ENCODE measurements at places on chromosomes 7 and 10. TPM values are rescaled to one million over a fixed set of nuclear protein-coding genes. Genes with fewer than 3 reads are reported as not detected.
A peak's percentile ranks its signal among the peaks of the same experiment; 100 is the strongest.

The NPC1L1 gene
- 0.28 TPM for total RNA-seq

The NODAL gene
- total RNA-seq, result not detected

The ZNF32 gene
- 50.7 TPM for total RNA-seq

The DLX5 gene
- 0.77 TPM for total RNA-seq

The STAG3 gene
- total RNA-seq, result 2.0 TPM

The PARP12 gene
- total RNA-seq, result 23.4 TPM

The ZNF22 gene
- 38.0 TPM for total RNA-seq

The HNRNPF gene
- total RNA-seq, result 100 TPM

The RBP3 gene
- total RNA-seq, result not detected

The ZNF518A gene
- total RNA-seq, result 31.7 TPM

The LRRC4 gene
- 16.7 TPM for total RNA-seq

DNA sequence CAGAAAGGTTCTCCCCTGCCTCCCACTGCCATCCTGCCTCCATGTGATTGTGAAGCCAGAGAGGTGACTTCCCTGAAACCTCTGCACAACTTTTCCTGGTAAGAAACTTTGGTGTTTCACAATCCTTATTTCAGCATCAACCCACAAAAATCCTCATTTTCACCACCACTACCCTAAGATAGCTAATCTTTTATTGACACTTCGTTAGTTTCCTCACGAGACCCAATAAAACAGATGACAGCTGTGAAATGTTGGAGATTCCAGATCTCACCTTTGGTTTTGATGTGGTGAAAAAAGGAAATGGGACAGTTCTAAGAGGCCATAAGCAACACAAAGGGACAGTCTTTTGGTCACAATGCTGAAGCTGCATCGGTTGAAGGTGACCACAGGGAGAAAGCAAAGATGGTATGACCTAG is 59.9 kb upstream of the TM9SF3 start:
- DNase-seq, result no peak

- no peak for DNase-seq
Measured at GRCh38 chr7:92982928-92983327, 134.9 kb downstream of the SAMD9 start.

DNA sequence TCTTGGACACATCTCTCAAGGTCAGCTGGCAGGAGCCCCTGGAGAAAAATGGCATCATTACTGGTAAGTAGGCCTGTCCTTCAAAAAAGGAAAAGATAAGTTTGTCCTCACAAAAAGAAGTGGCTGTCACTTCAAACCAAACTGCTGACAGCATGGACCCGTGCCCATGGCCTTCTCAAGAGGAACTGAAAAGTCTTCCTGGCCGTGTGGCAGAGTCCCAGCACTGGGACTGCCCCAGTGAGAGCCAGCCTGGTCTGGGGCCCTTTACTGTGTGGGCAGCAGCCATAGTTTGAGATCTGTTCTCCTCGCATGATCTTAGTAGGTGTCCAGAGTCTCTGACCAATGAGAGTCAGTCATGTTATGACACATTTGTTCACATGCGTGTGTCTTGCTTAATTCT is 614.2 kb upstream of the FOXK1 start:
- DNase-seq, result no peak

GRCh38 chr10:129364949-129365348 is 102.1 kb upstream of the MGMT start:
- DNase-seq, result no peak

DNA sequence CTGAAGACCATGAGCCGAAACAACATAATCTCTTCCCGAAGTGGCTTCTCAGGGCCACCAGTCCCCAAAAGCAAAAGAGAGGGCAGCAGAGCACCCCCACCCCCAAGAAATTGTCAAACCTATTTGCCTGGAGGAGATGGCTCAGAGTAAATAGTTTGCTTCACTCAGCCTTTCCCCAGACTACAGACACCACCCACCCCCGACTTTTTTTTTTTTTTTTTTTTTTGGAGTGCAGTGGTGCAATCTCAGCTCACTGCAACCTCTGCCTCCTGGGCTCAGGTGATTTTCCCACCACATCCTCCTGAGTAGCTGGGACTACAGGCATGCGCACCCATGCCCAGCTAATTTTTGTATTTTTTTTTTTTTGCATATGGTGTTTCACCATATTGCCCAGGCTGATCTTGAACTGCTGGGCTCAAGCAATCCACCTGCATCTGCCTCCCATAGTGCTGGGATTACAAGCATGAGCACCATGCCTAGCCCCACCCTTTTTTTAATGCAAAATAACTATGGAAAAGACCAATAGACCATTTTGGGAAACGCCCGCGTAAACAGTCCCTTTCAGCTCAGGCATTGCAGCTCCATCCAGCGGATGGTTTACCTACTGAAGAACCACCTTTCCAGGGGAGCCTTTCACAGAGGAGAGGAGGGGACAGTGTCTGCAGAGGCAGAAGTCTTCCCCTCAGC is 9.7 kb downstream of the ZMIZ1 start:
- no peak for DNase-seq

- no peak for DNase-seq
Measured at GRCh38 chr10:133415752-133416151, 8.7 kb downstream of the SPRN start.

- peak; percentile 21 for DNase-seq
Measured at GRCh38 chr7:150332852-150333635, 8.4 kb downstream of the RARRES2 start.

DNA sequence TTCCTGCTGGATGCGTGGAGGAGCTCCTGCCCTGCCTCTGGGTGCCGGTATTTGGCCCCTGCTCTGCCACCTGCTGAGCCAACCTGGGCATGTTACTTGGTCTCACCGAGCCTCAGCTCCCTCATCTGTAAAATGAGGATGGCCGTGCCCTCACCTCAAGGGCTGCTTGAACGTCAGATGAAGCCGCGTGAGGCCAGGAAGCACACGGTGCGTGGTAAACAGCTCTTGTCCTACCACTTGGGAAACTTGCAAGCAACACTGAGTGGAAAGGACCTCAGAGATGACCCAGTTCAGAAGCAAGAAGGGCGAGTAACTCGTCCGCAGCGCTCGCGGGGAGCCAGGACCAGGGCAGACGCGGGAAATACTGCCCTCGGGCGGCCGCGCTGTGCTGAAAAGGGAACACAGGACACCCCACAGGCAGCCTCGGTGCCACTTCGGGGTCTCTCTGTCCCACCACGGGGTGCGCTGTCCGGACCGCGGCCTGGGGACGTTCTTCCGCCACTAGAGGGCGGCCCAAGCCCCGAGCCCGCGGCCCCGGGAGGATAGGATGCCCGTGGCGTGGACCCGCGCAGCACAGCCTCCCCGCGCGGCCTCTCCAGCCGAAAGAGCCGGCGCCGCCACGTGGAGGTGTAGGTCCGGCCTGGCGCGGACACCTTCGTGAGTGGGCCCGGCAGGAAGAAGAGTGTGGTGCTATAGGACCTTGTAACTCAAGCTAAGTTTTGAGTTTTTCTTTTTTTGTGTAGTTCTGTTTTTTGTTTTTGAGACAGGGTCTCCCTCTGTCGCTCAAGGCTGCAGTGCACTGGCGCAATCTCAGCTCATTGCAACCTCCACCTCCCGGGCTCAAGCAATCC is 94.1 kb downstream of the PRKAG2 start:
- peak; percentile 63 for DNase-seq

- DNase-seq, result no peak
Measured at GRCh38 chr10:52256832-52257691, 57.0 kb upstream of the DKK1 start.

- no peak for DNase-seq
Measured at GRCh38 chr10:16765509-16766375, 51.5 kb downstream of the RSU1 start.

DNA sequence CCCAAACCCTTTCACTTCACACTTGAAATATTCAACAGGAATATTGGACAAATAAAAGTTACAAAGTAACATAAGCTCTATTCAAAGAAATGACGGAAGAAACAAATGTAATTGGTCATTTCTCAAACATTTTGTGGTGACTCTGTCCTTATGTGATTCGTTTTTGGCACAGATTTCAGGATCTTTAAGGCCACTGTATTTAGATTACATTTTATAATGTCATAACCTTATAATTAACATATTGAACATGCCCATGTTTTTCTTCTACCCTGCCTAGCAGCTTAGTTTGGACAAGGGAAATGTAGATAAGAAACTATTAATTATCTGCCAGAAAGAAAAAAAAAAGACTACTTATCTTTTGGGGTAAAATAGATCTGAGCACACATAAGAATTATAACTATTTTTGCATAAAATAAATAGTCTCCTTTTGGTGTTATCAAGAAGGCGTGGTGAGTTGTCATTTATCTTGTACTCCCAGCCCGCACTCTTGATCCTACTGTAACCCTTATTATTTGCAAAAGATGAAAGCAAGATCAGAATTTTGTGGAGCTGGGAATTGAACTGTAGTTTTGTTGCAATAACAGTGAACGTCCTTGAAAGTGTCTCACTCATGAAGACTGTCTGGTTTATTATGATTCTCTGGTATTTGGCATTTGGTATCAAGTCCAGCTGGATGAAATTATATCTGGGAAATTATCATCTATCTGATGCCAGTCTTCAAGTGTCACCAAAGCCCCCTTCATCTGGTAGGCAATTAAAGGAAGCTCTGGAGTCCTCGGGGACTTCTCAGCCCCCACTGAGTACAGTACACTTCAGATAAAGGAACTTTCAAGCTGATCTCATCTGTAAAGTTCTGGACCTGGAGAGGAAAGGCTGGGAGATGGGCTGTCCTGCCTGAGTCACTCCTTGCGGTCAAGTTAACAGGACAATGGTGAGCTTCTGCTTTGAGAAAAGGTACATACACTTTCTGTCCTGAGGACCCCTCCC is 175.7 kb upstream of the INHBA start:
- no peak for DNase-seq

DNA sequence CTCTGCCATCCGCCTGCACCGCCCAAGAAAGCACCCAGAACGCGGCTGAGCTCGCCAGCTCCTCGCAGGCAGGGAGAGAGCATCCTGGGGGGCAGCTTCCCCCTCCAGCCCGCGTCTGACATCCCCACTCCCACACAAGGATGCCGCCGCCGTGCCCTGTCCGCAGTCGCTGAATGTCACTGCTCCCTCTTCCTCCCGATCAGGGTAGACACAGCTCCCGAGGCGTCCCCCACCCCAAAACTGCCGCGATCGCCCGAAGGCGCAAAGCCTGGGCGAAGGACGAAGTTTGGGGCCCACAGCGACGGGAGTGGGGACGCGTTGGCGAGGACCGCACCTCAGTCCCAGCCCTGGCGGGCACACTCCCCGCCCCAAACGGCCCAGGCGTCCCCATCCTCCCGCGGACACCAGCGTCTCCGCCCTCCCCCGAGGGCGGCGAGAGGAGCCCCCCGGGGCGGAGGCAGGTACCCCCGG is 1.5 kb upstream of the KAT6B start:
- peak; percentile 55 for DNase-seq

DNA sequence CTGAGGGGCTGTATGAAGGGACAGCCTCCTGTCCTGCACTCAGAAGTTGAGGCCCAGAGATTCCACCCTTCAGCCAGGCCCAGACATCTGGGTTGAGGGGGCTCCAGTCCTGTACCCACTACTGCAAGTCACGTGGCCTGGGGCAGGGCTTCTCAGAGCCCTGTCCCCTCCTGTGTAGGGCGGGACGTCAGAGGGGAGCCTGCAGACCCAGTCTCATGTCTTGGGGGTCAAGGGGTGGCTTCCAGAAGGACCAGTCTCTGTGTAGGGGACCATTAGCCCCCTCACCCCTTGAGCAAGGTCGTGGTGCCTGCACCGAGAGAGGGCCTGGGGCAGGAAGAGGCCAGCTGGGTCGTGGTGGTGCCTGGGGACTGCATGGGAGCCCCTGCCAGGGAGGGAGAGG is 593 bp upstream of the PILRA start:
- DNase-seq, result no peak

- DNase-seq, result no peak
Measured at GRCh38 chr7:47389923-47390630, 191.8 kb downstream of the TNS3 start.

GRCh38 chr10:283916-284356 is 148.7 kb downstream of the ZMYND11 start:
- no peak for DNase-seq

DNA sequence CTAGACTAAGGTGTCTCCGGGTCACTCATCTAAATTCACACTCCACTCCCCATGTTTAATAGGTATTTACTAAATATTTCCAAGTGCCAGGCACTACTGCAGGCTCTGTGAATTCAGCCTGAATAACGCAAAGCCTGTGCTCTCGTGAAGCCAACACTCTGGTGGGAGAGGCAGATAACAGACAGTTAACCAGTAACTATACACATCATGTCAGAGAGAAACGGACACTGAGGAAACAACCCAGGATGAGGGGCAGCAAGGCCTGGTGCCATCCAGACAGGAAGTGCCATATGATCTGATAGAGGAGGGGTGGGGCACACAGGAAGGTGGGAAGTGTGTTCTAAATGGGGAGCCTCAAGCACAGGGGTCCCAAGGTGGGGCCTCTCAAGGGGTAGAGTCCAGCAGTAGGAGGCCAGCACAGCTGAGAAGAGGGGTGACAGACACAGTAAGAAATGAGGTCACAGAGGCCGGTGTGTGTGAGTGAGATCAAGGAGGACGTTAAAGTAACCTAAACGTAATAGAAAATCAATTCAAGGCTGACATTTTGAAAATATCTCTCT is 85.3 kb downstream of the LARP4B start:
- no peak for DNase-seq

DNA sequence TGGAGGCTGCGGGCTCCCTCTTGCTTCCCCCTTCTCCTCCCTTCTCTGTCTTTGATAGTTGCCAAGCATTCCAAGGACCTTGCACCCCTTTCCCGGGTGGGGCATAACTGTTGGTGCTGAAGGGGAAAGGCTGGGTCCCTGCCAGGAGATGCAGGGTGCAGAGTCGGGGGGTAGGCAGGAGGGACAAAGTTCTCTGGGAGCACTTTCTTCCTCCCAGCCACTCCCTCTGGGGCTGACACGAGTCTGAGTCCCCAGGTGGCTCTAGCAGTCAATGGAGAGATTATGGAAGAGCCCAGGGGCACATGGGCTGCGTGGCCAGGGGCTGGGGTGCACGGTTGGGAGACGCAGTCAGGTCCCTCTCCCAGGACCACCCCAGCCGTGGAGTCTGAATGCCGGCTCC is 2.1 kb downstream of the CLDN15 start:
- DNase-seq, result no peak

- no peak for DNase-seq
Measured at GRCh38 chr10:102669206-102670064, 25.2 kb downstream of the TRIM8 start.

DNA sequence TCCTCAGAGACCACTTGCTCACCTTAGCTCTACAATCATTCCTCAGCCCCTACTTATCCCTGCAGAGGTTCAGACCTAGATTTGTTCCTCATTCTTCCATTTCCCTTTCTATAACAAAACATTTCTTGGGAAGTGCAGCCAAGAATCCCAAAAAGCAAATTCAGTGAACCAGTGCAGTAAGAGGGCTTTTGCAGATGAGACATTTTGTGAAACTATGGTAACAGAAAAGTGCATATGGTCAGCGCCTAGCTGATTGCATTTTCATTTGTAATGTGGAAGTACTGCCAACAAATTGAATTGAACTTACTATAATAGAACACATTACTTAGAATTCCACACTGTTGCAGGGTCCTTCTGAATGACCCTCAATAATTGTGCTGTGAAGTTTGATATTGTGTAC is 18.6 kb downstream of the AGMO start:
- DNase-seq, result no peak

GRCh38 chr10:35409094-35409582 is 72.8 kb downstream of the CCNY start:
- no peak for DNase-seq

GRCh38 chr10:25629333-25629732 is 304.7 kb upstream of the MYO3A start:
- DNase-seq, result no peak
